ENCODE measurements at places on chromosomes 6 and 20.

- no peak for DNase-seq
Observed at GRCh38 chr6:40914005-40914404, 125.0 kb downstream of the UNC5CL start.

DNA sequence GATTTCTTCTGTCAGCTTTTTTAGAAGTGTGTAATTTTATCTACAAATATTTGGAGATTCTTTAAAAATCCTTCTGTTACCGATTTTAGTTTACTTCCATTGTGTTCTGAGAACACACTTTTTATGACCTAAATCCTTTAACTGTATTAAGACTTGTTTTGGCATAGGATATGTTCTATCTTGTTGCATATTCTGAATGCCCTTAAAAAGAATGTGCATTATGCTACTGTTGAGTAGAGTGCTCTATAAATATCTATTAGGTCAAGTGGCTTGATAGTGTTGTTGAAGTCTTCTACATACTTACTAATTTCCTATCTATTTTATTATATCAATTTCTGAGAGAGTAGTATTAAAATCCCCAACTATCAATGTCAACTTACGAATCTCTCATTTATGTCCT, 502.2 kb downstream of the MAFB start:
- no peak for DNase-seq

GRCh38 chr20:4794846-4795245, 73.1 kb downstream of the PRND start:
- no peak for DNase-seq

- DNase-seq = no peak
Observed at GRCh38 chr6:7562769-7563168, 21.3 kb downstream of the DSP start.

GRCh38 chr20:7585126-7585679, 355.1 kb downstream of the HAO1 start:
- no peak for DNase-seq

- peak; percentile 6 for DNase-seq
Observed at GRCh38 chr6:135522965-135523692, 25.6 kb upstream of the AHI1 start.

- DNase-seq = no peak
Observed at GRCh38 chr6:33584700-33585402, 4.8 kb upstream of the BAK1 start.

DNA sequence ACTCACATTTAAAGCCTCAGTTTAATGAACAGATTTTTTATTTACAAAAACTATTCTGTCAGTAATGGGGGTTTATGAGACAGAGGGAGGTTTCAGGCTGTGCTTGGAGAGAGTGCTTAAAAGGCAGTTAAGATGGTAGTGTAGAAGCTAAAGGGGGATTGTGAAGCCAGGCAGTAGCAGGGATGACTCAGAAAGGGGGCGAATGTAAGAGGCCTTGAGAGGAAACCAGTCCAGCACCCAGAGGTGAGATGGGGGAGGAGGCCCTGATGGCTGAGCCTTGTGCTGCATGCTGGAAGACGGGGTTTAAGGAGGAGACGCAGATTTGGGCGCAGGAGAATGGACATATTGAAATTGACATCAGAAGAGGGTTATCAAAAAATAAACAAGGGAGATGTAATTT, 6.6 kb upstream of the SERPINB9 start:
- DNase-seq = no peak

DNA sequence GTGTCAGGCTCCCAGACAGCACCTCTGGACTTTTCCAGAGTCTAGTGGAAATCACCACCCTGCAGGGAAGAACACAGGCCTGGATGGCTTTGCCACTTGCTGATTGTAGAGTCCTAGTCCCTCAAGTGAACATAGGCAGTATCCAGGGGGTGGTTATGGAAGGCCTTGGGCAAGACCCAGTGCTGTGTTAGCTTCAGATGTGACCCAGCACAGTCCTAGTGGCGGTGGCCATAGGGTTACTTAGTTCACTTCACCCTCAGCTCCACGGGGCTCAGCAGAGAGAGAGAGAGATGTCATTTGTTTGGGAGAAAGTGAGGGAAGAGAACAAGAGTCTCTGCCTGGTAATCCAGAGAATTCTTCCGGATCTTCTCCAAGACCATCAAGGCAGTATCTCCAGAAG, 37.3 kb downstream of the RNF146 start:
- DNase-seq = no peak

GRCh38 chr20:9059931-9060330, 9.0 kb upstream of the PLCB4 start:
- no peak for DNase-seq
